Calu3 (cell line): ENCODE measurements at places on chromosomes 7 and 10. TPM values are rescaled to one million over a fixed set of nuclear protein-coding genes. Genes with fewer than 3 reads are reported as not detected.

DNA sequence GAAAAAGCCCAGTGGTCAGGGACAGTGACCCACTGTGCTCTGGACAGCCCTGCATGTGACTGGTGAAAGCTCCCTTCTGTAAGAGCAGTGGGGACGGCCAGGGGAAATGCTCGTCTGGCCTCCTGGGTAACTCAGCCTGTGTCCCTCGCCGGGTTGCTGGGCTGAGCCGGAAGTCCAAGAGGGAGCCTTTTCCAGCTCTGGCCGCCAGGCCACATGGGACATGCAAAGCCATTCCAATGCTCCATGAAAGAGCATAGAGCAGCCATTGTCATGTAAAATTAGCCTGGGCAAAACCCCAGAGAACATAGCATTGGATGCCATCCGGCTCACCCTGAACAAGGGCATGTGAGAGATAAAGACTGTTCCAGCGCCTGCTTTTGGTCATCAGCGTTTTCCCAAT is 64.9 kb upstream of the ADRB1 start:
- no peak overlapping the region for H3K27ac ChIP-seq
- no peaks in the 10 kb centered on the region for H3K36me3 ChIP-seq
- no peaks in the 10 kb centered on the region for H3K27me3 ChIP-seq
- no peak overlapping the region for H3K4me3 ChIP-seq
- DNase-seq: no peak

- peaks cover 4% of the 10 kb centered on the region for H3K36me3 ChIP-seq
- no peak overlapping the region for H3K27ac ChIP-seq
- peaks cover 69% of the 10 kb centered on the region for H3K27me3 ChIP-seq
- DNase-seq: no peak
- H3K4me1 ChIP-seq: no peaks in the 10 kb centered on the region
- no peak overlapping the region for H3K4me3 ChIP-seq
These were observed 6.3 kb downstream of the ZNF467 start for GRCh38 chr7:149767068-149767467.

GRCh38 chr7:44157116-44158080 is 16.3 kb upstream of the MYL7 start:
- no peaks in the 10 kb centered on the region for H3K36me3 ChIP-seq
- peaks cover 62% of the 10 kb centered on the region for H3K27me3 ChIP-seq
- H3K4me1 ChIP-seq: no peaks in the 10 kb centered on the region
- H3K27ac ChIP-seq: no peak overlapping the region
- no peak overlapping the region for H3K4me3 ChIP-seq
- DNase-seq: no peak

GRCh38 chr10:132544744-132545658 is 7.4 kb downstream of the INPP5A start:
- H3K36me3 ChIP-seq: peaks cover 8% of the 10 kb centered on the region
- no peaks in the 10 kb centered on the region for H3K27me3 ChIP-seq
- no peak for DNase-seq
- H3K4me1 ChIP-seq: peaks cover 7% of the 10 kb centered on the region
- no peak overlapping the region for H3K27ac ChIP-seq

DNA sequence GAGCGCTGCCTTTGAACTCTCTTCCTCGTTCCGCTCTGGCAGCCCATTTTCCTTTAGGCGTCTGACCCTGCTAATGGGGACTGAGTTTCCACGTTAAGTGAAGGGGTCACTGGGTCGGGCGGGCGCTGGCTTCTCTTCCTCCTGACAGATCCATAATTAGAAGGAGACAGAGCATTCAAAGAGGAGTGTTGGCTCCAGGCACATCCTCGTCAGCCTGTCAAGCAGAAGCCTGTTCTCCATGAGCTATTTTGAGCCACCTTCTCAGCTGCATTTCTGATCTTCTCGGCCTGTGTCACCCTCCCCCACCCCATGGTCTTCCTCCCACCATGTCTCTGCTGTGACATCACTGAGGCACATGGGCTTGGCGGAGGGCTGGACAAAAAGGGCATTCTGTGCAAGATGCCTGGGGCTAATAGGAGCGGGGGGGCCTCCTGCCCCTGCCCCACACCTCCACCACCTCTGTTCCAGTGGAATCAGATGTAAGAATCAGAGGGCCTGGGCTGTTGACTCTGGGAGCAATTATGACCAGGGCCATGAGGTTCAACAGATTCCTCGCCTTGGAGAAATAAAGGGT is 248.1 kb downstream of the PLXNA4 start:
- no peak overlapping the region for H3K4me3 ChIP-seq
- H3K27me3 ChIP-seq: peaks cover 100% of the 10 kb centered on the region
- H3K27ac ChIP-seq: no peak overlapping the region
- H3K4me1 ChIP-seq: no peaks in the 10 kb centered on the region

DNA sequence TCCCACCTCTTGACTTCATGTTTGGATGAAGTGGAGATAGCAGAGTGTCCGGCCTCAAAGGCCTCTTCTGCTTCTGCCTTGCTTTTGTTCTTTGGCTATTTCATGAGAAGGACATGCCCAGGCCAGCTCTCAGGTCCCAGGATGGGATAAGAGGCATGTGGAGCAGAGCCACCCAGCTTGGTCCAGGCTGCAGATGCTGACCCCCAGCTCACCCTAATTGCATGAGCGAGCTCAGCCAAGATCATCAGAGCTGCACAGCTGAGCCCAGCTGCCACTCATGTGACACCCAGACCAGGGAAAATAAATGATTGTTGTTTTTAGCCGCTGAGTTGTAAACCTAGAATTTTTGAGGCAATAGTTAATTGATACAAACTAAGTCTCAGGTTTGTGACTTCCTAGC is 230.0 kb downstream of the PHF14 start:
- H3K4me1 ChIP-seq: no peaks in the 10 kb centered on the region
- no peaks in the 10 kb centered on the region for H3K36me3 ChIP-seq
- no peak for DNase-seq
- no peak overlapping the region for H3K27ac ChIP-seq
- H3K27me3 ChIP-seq: peaks cover 19% of the 10 kb centered on the region

DNA sequence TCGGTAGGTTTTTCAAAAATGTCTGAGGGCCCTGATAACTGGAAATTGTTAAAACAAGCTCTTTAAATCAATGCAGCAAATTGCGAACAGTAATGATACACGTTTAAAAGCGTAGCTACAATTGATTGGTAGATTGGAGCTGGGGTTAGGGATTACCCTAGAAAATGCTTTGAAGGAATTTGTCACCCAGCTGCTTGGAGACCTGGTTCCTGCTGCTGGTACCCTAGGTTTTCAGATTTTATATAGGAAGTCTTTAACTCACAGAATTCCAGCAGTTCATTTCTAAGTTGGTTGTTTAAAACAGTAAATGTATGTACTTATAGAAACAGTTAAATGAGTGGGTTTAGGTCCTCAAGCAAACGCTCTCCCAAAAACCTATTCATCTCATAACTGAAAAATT is 1.5 kb downstream of the HECTD2 start:
- peaks cover 24% of the 10 kb centered on the region for H3K36me3 ChIP-seq
- H3K4me3 ChIP-seq: no peak overlapping the region
- H3K27ac ChIP-seq: no peak overlapping the region
- no peaks in the 10 kb centered on the region for H3K27me3 ChIP-seq
- H3K4me1 ChIP-seq: no peaks in the 10 kb centered on the region

GRCh38 chr10:77832238-77832637 is 94.3 kb downstream of the DLG5 start:
- H3K27me3 ChIP-seq: no peaks in the 10 kb centered on the region
- H3K36me3 ChIP-seq: peaks cover 24% of the 10 kb centered on the region
- no peak for DNase-seq
- no peak overlapping the region for H3K27ac ChIP-seq

- no peak overlapping the region for H3K27ac ChIP-seq
- peaks cover 44% of the 10 kb centered on the region for H3K27me3 ChIP-seq
- H3K4me3 ChIP-seq: no peak overlapping the region
These were observed 5.9 kb upstream of the LDB3 start for GRCh38 chr10:86662186-86663045.

- H3K4me3 ChIP-seq: no peak overlapping the region
- H3K36me3 ChIP-seq: peaks cover 5% of the 10 kb centered on the region
- H3K4me1 ChIP-seq: no peaks in the 10 kb centered on the region
- no peak for DNase-seq
These were observed 65.9 kb downstream of the PDGFA start for GRCh38 chr7:453597-454306.

DNA sequence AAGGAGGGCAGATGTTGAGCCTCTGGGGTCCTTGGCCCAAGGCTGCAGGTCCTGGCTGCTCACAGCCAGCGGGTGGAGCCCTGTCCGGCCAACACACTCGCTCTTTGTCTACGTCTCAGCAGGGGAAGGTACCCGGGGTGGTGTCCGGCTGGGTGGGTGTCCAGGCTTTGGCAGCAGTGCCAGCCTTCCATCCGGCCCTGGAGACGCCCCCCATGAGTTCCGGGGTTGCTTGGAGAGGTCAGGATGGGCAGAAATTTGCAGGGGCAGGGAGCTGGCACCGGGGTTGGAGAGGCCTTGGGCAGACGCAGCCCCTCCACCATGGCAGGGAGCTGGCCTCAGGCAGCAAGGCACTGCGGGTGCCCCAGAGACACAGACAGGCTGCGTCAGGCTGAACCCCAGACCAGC is 42.2 kb upstream of the ELN start:
- no peak overlapping the region for H3K4me3 ChIP-seq
- H3K27ac ChIP-seq: no peak overlapping the region
- no peak for DNase-seq

- H3K27me3 ChIP-seq: no peaks in the 10 kb centered on the region
- no peak for DNase-seq
- H3K36me3 ChIP-seq: no peaks in the 10 kb centered on the region
- no peak overlapping the region for H3K4me3 ChIP-seq
- H3K27ac ChIP-seq: no peak overlapping the region
These were observed 639.6 kb upstream of the FOXK1 start for GRCh38 chr7:4042402-4043045.

DNA sequence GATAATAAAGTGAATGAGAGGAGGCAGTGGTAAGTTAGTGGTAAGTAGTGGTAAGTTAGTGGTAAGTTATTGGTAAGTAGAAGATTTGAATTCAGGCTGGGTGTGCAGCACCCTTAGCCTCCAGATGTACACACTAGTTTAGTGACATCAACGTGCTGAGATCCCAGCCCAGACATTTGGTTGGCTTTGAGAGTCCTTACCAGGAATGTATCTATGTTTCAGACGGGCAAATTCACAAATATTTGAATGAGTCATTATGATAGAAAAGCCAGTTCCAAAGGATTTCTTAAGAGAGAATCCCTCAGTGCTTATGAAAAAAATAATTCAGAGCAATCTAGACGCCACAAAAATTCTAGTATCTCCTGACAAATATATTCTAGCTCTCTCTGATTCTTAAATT is 70.0 kb downstream of the ARL4A start:
- no peak overlapping the region for H3K4me3 ChIP-seq
- no peaks in the 10 kb centered on the region for H3K36me3 ChIP-seq
- H3K4me1 ChIP-seq: peaks cover 8% of the 10 kb centered on the region
- peak overlapping the region; percentile 7 for H3K27ac ChIP-seq

The ARHGEF35 gene
- total RNA-seq: 11.8 and 13.7 TPM in 2 replicates

The MYH16 gene
- total RNA-seq: 0.61 and 0.97 TPM in 2 replicates

The TRDMT1 gene
- 7.9 and 10.3 TPM in 2 replicates for total RNA-seq

The TUBB8 gene
- total RNA-seq: 0.34 TPM in 1 of 2 replicates, not detected in the other

The MRLN gene
- not detected in 2 replicates for total RNA-seq

The VWC2 gene
- not detected in 2 replicates for total RNA-seq

The KIAA1549 gene
- total RNA-seq: 7.2 and 10.4 TPM in 2 replicates

The HMX3 gene
- total RNA-seq: not detected in 2 replicates
